ENCODE measurements at places on chromosomes 11 and 22.

GRCh38 chr22:22927888-22928665, 40.5 kb downstream of the IGLL5 start:
- DNase-seq = no peak

- DNase-seq = no peak
Observed at GRCh38 chr11:133559833-133560471, 27.7 kb upstream of the OPCML start.

- no peak for DNase-seq
Observed at GRCh38 chr11:26323837-26324236, 8.1 kb upstream of the ANO3 start.

GRCh38 chr22:30874431-30875370, 93.9 kb downstream of the MORC2 start:
- no peak for DNase-seq

- no peak for DNase-seq
Observed at GRCh38 chr22:50207383-50208140, 6.8 kb downstream of the SELENOO start.

- DNase-seq = no peak
Observed at GRCh38 chr11:2899080-2899783, 13.7 kb upstream of the CDKN1C start.

GRCh38 chr11:112769170-112769569, 192.1 kb upstream of the NCAM1 start:
- no peak for DNase-seq

DNA sequence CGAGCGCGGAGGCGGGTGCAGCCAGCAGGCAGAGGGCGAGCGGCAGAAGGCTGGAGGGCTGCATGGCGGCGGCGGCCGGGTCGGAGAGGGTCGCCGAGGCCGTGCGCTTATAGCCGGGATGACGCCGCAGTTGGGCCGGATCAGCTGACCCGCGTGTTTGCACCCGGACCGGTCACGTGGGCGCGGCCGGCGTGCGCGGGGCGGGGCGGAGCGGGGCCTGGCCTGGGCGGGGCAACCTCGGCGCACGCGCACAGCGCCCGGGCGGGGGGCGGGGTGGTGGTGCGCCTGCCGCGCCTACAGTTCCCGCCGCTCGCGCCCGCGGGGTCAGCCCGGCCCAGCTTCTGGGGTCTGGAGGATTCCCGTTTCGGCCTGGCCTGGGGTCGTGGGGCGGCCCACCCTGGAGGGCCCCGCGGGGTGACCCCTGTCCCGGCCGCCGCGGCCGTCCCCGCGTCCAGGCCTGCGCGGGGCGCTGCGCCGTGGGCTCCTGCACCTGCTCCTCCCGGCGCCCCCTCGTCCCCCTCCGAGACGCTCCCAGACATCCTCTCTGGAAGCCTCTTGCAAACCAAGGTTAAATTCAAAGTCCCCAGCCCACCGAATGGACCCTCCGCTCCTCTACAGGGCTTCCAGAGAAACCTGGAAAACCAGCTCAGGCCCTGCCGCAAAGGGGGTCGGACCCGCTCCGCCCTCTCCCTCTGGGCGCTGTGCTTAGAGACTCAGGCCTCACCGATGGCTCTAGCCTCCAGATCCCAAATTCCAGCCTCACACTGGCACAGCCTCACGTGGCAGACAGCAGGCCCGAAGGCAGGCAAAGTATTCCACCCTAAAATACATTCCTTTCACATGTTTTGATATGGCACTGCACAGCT, at the start of gene CTSD:
Gene CTSD (minus strand): TSS at position 132 of the 866 bp plus-strand sequence. CDS start 68 bp downstream, at position 64.
- DNase-seq = peak; percentile 68

- no peak for DNase-seq
Observed at GRCh38 chr11:120200677-120201076, 10.2 kb upstream of the OAF start.

GRCh38 chr11:97909614-97910399, 1110.9 kb upstream of the CNTN5 start:
- no peak for DNase-seq

DNA sequence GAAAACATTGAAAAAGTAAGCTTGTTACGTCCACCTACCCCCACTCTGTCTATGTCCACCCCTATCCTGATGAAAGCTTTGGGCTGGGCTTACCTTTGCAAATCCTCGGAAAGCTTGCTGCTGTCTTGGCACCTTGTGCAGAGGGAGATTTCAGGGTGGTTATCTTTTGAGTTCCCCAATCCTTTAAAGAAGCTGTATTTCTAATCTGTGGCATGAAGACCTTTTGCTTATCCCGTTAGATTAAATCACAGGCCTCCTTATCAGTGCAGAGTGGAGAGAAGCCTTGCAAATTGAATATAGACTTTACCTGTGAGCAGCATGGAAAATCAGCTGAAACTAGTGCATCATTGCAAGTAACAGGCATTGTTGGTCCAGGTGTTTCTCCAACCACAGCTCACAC, 580.6 kb upstream of the ANO5 start:
- DNase-seq = no peak

DNA sequence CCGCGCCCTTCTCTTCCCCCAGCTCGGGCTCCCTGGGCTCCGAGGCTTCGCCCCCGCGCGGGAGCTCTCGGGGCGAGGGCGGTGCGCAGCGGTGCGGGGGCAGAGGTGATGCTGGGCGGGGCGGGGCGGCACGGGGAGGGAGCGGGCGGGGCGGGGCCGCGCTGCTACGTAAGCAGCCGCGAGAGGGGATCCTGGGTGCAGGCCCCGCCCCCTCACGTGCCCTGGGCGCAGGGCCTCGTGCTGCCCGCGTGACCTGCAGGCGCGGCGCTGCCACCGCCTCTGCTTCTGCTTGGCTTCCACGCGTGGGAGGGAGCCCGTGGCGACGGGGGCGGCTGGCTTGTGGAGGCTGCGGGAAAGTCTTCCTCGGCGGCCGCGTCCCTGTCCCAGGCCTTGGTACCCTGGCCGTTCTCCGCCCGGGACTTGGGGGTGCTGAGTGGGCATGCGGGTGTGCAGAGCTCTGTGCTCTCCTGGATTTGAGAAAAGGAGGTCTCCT, 132.6 kb upstream of the HSD17B12 start:
- no peak for DNase-seq

- peak; percentile 15 for DNase-seq
Observed at GRCh38 chr11:96013461-96014213, 89.7 kb upstream of the MTMR2 start.

- DNase-seq = no peak
Observed at GRCh38 chr11:12229450-12230229, 119.2 kb downstream of the MICAL2 start.

DNA sequence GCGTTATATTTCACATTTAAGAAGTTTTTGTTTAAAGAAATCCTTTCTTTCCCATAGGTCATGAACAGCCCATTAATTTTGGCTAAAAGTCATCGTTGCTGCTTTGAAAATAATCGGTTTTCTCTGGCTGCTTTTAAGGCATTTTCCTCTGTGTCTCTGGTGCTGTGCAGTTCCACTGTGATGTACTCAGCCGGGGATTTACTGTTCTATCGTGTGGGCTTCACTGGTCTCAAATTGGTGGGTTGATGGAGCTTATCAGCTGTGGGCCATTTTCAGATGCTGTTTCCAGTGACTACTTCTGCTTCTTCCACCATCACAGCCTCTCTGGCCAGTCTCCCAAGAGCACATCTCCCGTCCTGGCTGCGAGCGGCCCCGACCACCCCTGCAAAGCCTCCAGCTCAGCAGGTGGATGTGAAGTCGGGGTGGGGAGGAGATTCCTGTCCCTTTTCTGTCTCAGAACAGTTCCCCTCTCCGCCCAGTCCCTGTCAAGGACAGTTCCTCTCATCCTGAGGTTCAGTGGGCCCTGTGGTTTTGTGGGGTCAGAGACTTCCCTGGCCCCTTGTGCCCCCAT, 20.3 kb downstream of the IFITM10 start:
- DNase-seq = no peak

DNA sequence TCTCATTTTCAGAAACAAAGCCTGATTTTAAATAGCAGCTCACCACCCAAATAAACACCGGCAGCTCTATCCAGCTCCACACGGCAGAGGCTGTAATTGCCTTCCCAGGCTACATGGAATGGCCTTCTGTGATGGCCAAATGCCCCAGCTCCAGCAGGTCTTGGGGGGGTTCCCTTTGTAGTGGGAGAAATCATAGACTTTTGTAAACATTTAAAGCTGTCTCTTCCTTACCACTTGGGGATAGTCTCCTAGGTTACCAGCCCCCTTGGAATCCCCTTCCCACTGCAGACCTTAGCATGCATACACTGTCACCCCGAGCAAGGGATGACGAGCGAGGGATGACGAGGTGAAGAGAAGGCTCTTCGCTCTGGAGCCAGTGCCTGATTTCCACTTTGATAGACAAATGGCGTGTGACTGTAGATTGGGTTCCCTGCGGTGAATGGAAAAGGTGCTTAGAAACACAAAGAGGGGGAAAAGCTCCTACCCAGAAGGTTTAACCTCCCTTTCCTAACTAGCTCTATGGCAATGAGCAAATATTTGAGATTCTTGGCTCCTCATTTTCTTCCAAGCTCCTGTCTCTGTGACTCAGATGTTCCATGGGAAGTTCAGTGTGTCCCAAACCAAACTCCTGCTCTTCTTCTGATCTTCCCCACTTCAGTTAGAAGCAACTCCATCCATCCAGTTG, 108.0 kb upstream of the CADM1 start:
- no peak for DNase-seq

GRCh38 chr11:47327025-47327424, 25.5 kb downstream of the MYBPC3 start:
- DNase-seq = no peak

GRCh38 chr11:8219257-8220021, 44.2 kb downstream of the LMO1 start:
- no peak for DNase-seq

DNA sequence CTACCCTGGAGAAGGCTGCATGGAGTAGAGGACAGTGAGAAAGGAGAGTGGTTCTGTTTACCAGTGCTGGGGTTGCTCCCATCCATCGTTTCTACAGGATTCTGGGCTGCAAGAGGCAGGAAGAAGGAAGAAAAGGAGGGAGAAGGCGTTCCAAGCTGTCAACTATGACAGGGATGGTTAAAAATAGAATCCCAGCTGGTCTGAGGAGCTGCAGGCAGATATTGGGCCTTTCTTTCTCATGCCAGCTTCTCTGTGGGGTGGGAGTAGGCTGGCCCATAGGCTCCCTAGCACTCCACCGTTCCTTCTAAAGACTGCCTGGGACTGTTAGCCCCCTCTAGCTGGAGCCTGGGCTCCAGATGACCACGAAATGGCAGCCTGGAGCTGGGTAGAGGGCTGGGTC, 13.6 kb downstream of the CCKBR start:
- no peak for DNase-seq

GRCh38 chr11:69489031-69489745, 7.7 kb downstream of the LINC01488 start:
- no peak for DNase-seq

GRCh38 chr11:66275396-66275795, 2.6 kb upstream of the CNIH2 start:
- no peak for DNase-seq

- DNase-seq = no peak
Observed at GRCh38 chr11:45392154-45392553, 106.0 kb upstream of the SYT13 start.

DNA sequence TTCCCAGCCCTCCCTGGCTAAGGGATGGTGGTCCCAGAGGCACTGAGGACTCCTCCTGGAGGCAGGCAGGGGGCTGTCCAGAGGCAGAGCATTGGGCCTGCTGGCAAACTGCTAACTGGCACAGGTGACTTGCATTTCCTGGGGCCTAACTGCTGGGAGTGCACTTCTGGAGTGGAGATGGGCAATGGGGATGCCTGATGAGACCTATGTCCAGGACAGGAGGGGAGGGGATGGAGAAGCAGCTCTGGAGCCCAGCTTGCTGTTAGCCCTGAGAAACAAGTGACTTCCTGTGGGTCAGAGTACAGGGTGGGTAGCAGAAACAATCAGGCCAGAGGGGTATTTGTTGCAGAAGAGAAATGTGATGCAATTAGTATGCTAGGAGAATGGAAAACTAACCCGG, 253.2 kb downstream of the ST3GAL4 start:
- no peak for DNase-seq

- DNase-seq = no peak
Observed at GRCh38 chr22:47645450-47645914, 883.0 kb downstream of the TBC1D22A start.

GRCh38 chr11:128632141-128632791, 44.9 kb upstream of the ETS1 start:
- DNase-seq = peak; percentile 45

DNA sequence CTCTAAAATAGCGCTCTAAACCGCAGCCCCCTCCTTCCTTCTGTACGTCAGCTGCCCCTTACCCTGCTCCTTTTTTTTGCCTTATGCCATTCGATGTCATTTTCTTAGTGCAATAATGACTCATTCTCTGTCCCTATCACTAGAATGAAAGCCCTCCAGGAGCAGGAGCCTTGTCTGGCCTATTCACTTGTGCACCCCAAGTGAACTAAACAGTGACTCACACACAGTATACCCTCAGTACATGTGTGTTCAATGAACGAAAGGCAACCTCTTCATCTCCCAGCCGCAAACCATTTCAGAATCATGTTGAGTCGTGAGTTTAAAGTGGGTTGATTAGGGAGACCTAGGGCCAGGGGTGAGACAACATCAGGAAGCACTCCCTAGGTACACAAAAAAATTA, 50.7 kb upstream of the SPATA19 start:
- no peak for DNase-seq

GRCh38 chr11:2816941-2817421, 68.6 kb downstream of the CDKN1C start:
- no peak for DNase-seq

DNA sequence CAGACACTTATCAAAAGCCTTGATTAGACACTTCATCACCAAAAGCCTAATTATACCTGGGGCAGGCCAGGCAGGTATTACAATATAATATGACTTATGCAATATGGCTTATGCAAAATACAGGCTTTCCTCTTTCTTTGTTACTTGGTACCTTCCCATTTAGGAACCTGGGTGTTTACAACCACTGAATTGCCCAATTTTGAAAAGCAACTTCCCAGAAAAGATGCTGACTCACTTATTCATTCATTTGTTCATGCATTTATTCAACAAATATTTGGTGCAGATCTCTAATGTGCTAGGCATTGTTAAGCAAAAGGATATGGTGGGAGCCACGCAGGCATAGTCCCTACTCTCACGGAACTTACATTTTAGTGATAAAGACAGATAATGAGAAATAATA, 13.6 kb upstream of the JAML start:
- DNase-seq = no peak

DNA sequence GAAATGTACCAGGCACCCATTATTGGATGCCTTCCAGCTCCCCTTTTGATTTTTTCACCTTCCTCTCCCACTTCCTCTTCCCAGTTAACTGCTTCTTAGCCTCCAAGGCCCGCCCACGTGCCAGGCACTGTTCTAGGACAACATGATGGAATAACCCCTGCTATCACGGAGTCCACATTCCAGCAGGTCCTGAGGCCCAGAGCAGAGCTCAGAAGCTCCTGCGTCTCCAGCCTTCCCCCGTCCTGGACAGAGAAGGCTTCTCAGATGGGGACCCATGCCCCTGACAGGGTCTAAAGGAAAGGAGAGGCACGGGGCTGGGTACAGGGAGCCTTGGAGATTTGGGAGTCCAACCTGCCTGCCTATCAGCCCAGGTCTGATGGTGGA, 29.1 kb downstream of the TRIM29 start:
- no peak for DNase-seq

- no peak for DNase-seq
Observed at GRCh38 chr11:61543606-61544306, 35.2 kb downstream of the LRRC10B start.

Measured in naive thymus-derived CD8-positive, alpha-beta T cell (primary cell).